Activated naive CD4-positive, alpha-beta T cell treated with Interleukin-2 at 50 U/mL for 16 hours (primary cell): ENCODE measurements at places on chromosomes 2 and 18.
A peak's percentile ranks its signal among the peaks of the same experiment; 100 is the strongest.

DNA sequence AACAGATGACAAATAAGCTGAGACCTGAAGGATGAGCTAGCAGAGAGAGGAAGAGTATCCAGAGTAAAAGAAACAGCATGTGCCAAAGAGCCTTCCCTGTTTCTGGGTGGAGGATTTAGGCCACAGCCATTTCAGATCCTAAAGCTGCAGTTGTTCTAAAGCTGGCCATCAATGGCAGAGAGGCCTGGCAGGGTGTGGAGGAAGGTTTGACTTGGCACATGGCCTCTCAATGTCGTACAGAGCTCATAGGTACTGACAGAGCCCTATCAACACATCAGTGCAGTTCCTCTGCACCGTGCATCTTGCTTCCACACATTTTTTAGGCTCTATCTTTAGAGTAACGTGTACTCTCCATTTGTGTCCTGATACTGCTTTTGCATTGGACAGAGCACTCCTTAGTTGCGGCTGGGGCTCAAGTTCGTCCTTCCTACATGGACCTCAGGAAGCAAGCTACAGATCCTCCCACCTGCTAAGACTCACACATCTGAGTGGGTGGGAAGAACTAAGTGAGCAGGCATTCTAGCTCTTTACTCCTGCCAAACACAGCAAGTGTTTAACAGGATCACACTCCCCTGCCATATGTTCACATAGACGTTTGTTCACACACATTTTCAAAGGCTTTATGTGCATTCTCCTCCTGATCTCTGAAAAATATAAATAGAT lies 3.0 kb upstream of the CHMP3 start:
- DNase-seq: no peak

DNA sequence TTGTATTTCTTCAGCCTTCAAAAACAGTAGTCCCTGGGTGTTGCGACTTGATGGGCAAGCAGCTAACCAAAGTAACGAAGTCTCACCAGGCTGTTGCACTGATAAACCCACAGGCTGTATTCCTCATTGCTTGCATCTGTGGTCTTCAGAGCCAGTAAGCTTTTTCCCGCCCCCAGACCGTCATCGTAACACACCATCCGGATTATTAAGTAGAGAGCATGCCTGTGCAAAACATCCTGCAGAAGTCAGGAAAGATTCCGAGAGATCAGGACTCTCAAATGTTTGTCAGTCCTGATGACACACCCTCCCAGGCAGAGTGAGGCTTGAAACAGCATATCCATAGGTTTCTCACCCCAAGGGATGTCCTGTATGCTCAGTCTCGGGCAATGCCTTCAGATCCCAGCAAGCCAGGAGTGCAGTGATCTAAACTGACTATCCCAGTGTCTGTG lies 15.9 kb downstream of the ITGB1BP1 start:
- no peak for DNase-seq

DNA sequence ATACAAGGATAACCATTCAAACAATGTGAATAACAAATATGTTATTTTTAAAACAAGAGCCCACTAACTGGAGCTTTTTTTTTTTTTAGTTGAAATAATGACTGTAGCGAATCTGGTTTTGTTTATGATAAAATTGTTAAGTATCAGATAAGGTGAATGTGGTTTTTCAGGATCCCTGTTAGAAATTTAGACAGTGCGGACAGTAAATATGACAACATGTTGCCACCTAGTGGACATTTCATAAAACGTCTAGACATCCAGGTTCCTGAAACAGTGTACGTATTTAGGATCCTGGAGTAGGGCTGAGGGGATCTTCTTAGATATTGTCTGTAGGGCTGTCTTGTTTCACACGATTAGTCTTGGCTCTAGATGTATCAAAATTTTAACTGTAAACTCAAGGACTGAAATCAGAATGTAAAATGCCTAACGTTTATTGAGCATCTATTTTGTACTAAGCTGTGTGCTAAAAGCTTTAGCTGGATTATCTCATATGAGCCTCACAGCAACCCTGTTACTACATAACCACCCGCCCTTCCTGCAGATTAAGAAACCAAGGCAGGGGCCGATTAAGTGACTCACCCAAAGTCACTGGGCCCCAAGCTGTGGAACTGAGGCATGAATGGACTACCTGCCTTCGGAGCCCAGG lies 23.9 kb upstream of the CCDC68 start:
- DNase-seq: no peak

DNA sequence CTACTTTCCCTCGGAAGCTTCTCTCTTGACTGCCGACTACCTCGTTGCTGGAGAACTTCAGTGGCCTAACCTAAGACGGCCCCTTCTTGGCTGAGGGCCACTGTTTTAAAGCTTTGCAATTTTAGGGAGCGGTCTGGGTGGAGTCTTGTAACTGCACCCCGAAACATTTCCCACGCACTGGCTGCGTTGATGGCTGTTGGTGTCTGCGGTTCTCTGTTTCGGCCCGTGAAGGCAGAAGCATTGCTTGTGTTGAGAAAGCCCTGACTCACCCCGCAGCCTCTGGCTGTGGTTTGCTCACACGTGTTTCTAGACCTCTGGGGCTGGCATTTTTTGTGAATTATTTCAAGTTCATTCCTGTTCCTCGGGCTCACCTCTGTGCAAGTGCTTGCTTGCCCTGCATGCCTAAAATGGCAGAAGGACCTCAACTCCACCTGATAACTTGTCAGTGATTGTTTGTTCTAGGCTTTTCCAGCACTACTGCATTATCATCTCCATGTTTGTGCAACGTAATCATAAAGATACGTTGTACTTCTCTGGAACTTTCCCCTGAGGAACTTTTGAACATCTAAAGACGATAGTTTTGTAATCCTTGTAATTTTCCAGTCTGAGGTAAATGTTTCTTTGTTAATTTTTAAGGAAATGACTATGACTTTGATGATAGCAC lies 94.2 kb upstream of the DLX2 start:
- peak; percentile 42 for DNase-seq

GRCh38 chr18:11165952-11166351 lies 16.6 kb upstream of the PIEZO2 start:
- no peak for DNase-seq

DNA sequence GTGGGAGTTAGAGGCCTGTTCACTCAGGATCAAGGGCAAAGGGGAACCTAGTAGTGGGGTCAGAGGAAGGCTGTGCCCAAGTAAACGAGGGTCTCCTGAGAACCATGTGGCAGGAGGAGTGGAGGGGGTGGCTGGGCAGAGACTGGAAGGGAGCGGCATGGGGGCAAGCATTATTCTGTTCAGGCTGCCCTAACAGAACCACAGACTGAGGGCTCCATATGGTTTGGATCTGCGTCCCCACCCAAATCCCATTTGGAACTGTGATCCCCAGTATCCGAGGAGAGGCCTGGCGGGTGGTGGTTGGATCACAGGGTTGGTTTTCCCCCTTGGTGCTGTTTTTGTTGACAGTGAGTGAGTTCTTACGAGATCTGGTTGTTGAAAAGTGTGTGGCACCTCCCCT lies 287.0 kb downstream of the PHLPP1 start:
- no peak for DNase-seq

- no peak for DNase-seq
Measured at GRCh38 chr2:127584516-127585033, 49.1 kb downstream of the MYO7B start.

- DNase-seq: no peak
Measured at GRCh38 chr2:88185480-88185879, 15.3 kb downstream of the THNSL2 start.

- DNase-seq: no peak
Measured at GRCh38 chr2:209694748-209695147, 76.9 kb upstream of the UNC80 start.

- no peak for DNase-seq
Measured at GRCh38 chr2:101559551-101559950, 84.6 kb upstream of the RFX8 start.

GRCh38 chr2:172607379-172607928 lies 51.6 kb downstream of the PDK1 start:
- DNase-seq: no peak

DNA sequence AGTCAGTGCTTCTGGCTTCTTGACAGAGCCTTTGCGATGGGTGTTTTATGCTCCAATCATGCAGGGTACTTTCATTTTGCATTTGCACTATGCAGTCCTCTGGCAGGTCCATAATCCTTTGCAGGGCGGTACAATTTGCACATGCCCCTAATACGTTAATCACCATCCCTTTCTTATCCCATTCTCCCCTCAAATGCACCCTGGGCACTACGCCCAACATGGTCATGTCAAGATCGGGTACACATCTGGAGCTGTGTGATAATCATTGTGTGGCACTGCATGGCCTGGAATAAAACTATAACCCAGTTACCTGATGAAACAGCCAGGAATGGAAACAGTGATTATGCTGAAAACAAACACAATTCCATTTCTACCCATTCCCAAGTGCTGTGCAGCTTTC lies 27.7 kb downstream of the LOXHD1 start:
- DNase-seq: no peak

- DNase-seq: no peak
Measured at GRCh38 chr2:27347641-27348040, 8.9 kb downstream of the GTF3C2 start.

- no peak for DNase-seq
Measured at GRCh38 chr2:48448274-48449061, 81.5 kb upstream of the STON1 start.

DNA sequence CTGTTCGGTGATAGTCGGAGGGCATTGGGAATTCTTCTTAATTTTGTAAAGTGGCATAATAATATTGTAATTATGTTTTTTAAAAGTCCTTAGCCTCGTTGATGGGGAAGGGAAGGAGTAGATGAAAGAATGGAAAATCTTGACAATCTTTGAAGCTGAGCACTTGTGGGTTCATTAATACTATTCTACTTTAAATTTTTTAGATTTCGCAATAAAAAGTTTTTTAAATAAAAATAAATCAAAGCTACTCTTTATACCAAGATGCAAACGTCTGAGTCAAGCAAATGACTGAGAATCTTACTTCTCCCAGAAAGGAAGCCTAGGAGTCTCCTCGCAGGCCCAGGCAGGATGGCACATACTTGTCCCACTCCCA lies 98.5 kb upstream of the GPR45 start:
- DNase-seq: no peak

GRCh38 chr2:231469583-231469950 lies 5.3 kb upstream of the NCL start:
- DNase-seq: no peak

GRCh38 chr2:128307595-128307994 lies 11.1 kb downstream of the HS6ST1 start:
- no peak for DNase-seq

DNA sequence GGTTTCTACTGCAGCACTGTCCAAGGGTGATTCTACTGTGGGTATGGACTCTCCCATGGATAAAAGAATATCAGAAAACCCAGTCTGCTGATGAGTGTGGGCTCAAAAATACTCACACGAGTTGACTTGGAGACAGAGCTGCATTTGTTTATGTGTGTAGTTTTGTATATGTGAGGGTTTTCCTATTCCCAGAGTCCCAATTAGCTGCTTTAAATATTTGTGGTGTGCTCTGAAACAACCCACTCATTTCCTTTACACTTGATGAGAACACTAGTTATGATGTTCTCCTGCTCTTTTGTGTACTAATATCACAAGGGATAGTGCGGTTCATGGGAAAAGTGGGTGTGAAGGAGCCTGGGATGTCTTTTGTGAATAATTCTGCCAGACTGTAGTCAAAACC lies 337.3 kb downstream of the PLCL1 start:
- no peak for DNase-seq

DNA sequence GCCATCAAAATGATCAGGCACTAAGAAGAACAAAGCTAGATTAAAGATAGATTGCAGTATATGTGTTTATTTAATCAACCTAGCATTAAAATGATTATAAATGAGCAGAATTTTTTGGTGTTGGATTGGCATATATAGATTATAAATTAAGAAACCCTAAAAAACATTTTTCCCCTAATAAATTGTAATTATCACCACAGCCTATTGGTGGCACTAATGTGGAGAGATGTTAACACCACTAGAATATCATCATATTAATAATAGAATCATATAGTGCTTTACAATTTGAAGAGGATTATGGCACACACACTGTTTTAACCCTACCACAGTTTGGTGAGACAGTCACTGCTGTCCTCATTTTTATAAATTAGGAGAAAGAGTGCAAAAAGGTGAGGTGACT lies 112.4 kb upstream of the RND3 start:
- DNase-seq: no peak

DNA sequence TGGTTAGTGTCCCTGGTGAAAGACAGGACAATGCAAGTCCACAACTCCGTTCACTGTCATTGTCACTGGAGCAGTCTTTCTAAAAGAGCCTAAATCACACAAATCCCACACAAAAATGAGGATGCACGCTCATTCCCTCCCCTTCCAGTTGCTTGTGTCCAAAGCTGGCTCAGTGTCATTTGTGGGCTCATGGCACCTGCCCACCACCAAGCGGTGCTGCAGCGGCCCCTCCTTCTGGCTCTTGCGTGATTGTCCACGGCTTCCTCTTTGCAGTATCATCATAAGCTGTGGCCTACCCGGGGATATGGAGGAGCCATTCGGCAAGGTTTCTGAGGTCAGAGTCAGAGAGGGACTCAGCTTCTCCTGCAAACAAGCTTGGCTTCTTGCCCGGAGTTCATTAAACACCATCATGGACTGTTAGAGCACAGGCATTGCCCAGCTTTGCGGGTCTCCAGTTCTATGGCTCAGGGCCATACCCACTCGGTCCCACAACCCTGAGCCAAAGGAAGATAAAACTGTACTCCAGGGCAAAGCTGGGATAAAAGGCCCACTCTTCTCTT lies 179.4 kb upstream of the AGAP1 start:
- no peak for DNase-seq
